BJ (cell line): ENCODE measurements at places on chromosomes 6 and 20.

GRCh38 chr20:16437387-16437996 is 135.8 kb downstream of the KIF16B start:
- DNase-seq: no peak

GRCh38 chr6:160069050-160069454 is 52.6 kb upstream of the SLC22A1 start:
- no peak for DNase-seq

DNA sequence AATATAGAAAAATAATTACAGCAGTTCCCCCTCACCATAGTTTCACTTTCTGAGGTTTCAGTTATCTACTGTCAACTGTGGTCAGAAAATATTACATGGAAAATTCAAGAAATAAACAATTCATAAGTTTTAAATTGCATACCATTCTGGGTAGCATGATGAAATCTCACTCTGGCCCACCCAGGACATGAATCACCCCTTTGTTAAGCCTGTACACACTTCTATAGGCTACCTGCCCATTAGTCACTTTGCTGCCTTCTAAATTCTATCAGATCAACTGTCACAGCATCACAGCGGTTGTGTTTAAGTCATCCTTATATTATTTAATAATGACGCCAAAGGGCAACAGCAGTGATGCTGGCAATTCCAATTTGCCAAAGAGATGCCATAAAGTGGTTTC is 140.3 kb upstream of the RUNX2 start:
- no peak for DNase-seq

DNA sequence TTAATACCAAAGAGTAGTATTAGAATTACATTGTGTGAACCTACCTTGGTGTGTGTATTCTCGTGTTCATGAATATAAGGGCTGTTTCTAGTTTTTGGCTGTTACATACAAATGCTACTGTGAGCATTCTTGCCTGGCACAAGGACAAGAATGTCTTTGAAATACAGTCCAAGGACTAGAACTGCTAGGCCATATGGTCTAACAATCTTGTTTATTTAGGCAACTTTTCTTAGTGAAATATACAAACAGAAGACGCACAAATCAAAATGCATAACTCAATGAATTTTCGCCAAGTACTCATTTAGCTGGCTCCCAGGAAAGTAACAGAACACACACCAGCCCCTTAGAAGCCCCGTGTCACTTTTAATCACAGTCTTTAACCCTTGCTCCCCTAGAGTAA is 28.5 kb downstream of the KDM1B start:
- DNase-seq: no peak

DNA sequence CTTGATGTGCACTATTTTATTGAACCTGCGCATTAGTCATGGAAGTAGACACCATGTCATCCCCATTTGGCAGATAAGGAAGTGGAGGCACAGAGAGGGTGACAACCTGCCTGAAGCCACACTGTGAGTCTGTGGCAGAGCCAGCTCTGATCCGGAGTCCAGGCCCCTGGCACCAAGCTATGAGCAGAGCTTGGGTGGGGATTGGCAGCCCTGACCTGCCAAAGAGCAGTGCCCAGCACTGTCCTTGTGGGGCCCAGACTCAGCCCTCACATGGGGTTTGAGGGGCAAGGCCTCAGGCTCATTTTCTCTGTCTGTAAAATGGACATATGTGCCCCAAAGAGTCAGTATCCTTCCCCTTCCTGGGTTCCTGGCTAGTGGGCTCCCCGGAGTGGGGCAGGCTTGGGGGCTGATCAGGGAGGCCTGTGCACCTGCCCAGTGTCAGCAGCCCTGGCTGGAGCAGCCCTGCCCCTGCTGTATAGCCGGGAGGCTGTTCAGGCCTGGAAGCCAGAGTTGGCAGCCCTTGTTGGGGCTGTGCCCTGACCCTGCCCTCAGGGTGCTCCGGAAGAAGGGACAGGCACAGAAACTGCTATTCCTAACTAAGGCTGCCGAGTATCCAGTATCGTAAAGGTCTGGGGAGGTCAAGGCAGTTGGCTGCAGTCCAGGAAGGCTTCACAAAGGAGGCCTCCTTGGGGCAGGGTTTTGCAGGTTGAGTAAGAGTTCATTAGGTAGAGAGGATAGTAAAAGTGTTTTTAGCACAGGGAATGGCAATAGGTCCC is 38.7 kb downstream of the TGM2 start:
- DNase-seq: no peak

DNA sequence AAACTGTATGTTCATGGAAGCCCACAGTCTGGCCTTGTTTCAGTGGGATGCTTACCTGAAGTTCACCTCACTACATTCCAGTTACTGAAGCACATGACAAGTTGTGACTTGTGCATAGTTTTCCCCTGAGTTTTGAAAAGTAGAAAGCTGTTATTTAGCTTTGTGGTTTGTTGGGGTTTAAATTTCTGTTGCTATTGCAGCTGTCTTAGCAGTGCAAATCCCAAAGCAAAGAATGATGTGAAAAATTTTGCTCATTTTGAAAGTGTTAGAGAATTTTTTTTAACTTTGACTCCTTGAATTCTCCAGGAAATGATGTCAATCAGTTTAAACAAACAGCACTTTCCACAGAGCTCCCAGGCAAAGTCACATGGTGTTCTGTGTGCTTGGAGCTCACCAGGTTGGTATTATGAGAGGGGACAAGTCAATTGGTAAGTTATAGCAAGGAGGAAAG is 268.4 kb downstream of the ADGRG6 start:
- peak; percentile 35 for DNase-seq

- DNase-seq: no peak
Measured at GRCh38 chr6:22653980-22654610, 84.7 kb downstream of the HDGFL1 start.

GRCh38 chr6:43713643-43714310 is 26.2 kb upstream of the MRPS18A start:
- no peak for DNase-seq

- no peak for DNase-seq
Measured at GRCh38 chr6:43405354-43405753, 22.0 kb upstream of the ABCC10 start.

DNA sequence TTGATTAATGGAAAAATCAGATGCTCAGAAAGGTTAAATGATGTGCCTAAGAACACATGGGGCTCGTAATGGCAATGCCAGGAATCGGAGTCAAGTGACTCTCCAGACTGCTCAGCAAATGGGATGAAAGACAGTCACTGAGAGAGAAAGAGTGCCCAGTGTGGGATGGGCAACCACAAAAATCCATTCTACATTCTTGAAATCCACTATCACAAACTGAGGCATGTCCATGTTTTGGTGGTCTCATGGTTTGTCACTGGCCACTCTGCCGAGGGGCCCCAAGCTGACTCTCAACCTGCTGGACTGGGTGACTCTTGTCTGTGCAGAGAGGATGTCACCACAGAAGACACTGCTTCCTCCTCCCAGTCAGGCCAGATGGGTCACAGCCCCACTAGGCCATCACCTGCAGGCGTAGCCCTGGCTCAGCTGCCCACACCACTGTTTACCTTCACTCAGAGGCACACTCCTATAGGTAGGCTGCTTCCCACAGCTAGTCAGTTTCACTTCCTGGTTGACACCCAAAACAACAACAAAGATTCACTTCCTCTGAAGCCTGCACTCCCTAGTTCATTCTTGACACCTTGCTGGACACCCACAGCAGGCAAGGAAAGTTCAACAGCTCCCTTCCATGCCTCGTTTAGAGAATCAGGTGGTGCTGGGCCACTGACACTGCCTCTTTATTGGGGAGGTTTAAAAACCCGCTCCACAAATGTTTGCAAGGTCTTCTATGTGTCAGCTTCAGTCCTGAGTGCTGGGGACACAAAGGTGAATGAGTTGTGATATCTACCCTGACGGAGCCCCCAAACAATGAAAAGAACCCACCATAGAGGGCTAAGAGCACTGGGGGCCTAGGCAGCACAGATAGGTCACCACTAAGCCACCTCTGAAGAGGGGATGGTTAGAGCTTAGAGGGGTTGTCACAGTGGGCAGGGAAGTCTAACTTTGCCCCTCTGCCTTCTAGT is 21.7 kb downstream of the MAP1LC3A start:
- no peak for DNase-seq

- no peak for DNase-seq
Measured at GRCh38 chr20:56465997-56466396, 2.4 kb upstream of the RTF2 start.

DNA sequence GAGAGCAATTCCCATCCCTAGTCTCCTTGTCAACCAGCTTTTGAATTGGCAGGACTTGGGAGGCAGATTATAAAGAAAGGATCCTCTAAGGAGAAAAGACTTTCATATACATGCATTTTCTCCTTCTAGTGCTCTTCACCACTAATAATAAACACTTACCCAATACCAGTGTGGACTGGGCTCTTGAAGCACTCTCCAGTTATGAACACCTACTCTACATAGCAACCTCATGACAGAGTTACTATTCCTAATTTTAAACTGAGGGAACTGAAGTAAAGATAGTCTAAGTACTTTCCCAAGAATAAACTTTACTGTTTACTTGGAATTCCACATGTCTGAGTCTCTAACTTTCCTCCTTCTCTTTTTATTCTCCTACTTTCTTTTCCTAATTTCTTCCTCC is 4.8 kb downstream of the COL9A1 start:
- no peak for DNase-seq

- no peak for DNase-seq
Measured at GRCh38 chr6:30654798-30655742, 8.1 kb downstream of the C6orf136 start.

DNA sequence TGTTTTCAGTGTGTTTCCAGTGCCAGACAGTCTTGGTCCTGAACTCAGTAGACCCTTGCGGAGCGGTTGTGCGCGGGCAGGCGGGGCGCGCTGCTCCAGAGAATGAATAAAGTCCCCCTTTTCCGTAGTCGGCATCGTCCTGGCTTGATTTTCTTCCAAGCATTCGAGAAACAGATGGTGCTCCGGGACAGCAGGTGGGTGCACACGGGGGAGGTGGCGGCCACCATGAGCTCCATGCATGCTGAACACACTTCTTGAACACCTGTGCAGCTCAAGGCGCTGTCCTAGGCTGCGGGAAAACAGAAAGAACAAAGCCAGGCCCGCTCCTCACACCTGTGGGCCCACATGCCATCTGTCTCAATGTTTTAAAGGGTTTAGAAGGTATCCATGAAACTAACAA is 125.2 kb downstream of the TAF4 start:
- no peak for DNase-seq

DNA sequence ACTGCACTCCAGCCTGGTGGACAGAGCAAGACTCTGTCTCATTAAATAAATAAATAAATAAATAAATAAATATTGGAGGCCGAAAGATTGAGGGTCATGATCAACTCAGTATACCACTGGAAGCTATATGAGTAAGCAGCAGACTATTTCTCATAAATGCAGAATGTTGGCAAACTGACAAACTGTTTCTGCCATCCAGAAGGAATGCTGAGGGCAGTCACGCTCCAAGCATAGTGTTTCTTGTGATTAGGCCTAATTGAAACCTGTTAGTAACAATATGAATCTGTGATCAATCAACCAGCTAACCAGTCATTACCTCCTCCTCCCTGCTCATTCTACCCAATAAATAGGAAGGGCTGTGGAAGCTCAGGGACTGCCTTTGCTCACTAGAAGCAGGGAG is 15.2 kb upstream of the KCNK15 start:
- peak; percentile 84 for DNase-seq
